ENCODE measurements at places on chromosomes 12 and 14.
A peak's percentile ranks its signal among the peaks of the same experiment; 100 is the strongest.

- no peak for DNase-seq
Observed at GRCh38 chr12:89384050-89384758, 31.9 kb upstream of the DUSP6 start.

GRCh38 chr12:1104088-1104800 lies 113.2 kb downstream of the ERC1 start:
- no peak for DNase-seq

DNA sequence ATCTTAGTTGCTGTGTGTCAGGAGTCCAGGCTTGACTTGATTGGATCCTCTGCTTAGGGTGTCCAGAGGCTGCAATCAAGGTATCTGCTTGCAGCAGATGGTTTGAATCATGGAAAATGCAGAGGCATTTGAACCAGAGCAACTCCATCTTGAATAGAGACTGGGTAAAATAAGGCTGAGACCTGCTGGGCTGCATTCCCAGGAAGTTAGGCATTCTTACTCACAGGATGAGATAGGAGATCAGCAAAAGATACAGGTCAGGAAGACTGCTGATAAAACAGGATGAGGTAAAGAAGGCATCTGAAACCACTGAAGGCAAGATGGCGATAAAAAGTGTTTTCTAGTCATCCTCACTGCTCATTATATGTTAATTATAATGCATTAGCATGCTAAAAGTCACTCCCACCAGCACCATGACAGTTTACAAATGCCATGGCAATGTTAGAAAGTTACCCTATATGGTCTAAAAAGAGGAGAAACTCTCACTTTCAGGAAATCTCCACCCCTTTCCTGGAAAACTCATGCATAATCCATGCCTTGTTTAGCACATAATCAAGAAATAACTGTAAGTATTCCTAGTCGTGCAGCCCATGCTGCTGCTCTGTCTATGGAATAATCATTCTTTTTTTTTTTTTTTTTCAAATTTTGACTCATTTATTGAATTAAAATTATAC lies 218.3 kb upstream of the CPNE8 start:
- DNase-seq = no peak

GRCh38 chr14:74459289-74459946 lies 33.4 kb upstream of the SYNDIG1L start:
- DNase-seq = peak; percentile 50

DNA sequence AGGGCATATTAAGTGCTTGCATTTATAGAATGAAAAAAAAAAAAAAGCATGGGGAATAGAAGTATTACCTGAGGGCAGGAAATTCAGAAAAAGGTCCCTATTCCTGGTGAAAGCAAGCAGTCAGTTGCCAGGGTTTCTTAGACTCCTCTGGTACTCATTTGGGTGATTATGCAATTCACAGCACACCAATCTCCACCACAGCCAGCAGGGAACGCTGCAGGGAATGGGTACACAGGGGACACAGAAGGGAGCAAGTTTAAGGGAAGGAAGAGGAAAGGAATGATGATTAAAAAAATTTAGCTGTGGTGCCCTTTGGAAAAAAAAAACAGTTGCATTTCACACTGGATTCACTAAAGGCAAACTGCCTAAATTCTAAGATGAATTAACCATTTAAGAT lies 14.2 kb downstream of the BLTP3B start:
- no peak for DNase-seq

DNA sequence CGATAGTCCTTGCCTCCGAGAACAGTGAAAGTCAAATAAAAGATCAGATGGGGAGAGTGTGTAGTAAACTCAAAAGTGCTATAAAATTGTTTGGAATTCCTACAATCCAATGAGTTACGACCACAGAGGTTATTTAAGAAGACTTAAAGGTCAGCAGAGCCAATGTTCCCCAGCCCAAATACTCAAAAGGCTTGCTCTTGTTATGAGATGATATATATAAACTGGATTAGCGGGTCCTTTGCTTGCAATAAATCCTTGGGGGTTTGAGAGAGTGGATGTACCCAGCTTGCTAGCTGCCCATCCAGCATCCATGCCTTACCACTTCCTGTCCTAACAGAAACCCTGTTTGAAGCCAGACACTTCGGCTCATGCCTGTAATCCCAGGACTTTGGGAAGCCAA lies 29.0 kb upstream of the MED13L start:
- no peak for DNase-seq

DNA sequence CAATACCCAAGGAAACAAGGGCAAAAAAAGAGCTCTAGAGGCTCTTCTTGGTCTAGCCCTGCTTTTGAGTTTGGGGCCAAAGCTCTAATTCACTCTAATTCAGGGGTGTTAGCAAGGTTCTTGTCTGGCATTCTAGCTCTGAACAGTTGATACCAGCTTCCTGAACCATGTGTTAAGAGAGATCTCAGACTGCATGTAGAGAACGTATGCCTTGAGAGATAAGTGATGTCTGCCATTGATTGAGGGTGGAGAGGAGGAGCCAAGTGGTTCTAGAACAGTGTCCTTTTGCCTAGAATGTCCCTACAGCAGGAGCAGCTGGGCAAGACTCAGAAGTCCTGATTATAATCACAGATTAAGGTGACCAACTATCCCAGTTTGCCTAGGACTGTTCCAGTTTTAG lies 18.2 kb upstream of the POC1B start:
- DNase-seq = no peak

DNA sequence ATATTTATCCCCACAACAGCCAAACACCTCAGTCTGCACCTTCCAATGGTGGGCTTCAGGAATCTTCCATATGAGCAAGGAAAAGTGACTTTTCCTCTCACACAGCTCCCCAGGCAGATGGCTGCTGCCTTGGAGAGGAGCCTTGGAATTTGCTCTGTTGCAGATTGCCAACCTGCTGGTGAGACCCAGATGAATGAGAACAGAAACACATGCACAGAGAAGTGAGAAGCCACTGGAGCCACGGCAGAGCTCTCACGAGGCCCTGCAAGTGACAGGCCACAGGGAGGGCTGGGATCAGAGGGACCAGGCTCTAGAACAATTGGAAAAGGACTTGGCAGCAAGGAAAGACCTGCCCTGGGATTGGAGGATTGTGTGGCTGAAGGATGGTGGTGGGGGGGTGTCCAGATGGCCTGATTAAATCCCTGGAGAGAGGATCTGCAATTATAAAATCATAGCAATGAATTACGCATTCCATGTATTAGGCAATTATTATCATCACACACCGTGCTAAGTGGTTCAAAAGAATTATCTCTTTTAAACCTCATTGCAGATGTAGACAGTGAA lies 84.9 kb upstream of the PWP1 start:
- no peak for DNase-seq

DNA sequence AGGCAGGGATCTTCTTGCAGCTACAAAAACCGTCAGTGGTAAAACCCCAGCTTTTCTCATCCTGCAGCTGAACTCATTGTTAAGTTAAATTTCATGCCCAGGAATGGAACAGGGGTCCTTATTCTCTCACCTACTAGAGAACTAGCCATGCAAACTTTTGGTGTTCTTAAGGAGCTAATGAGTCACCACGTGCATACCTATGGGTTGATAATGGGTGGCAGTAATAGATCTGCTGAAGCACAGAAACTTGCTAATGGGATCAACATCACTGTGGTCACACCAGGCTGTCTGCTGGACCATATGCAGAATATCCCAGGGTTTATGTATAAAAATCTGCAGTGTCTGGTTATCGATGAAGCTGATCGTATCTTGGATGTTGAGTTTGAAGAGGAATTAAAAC lies 68.9 kb downstream of the DCAF5 start:
- DNase-seq = no peak

DNA sequence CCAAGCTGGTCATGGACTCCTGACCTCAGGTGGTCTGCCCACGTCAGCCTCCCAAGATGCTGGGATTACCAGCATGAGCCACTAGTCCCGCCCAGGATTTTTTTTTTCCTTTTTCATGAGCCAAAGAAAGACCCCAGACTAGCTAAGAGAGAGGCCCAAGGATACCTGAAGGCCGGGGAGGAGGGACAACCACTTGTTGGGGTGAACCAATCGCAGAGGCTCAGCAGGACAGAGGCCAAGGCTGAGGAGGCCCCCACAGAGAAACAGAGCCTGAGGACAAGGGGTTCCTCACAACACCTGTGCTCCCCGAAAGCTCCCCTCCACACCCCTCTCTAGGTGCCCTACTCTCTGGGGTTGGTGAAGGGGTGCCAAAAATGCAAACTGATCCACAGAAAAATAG lies 1.0 kb upstream of the SERPINA3 start:
- DNase-seq = no peak

- DNase-seq = no peak
Observed at GRCh38 chr12:93003531-93004239, 74.6 kb upstream of the EEA1 start.

GRCh38 chr14:75709207-75709812 lies 48.3 kb downstream of the TTLL5 start:
- DNase-seq = peak; percentile 67

DNA sequence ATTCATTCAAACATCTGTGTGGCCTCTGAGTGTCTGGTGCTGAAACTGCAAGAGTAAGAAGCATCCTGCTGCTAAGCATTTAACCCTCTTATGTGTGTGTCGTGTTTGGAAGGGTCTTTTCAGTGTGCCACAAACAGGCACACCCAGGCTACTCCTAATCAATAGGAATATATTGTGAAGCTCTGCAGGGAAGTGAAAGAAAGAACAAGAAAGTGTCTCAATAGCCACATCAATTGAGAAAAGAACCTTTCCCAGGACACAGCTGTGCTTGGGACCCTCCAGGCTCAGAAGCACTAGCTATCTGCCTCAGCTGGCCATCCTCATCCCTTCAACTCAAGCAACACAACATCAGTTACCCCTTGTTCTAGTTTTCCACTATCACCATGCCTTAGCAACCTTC lies 13.4 kb upstream of the KRAS start:
- DNase-seq = no peak

GRCh38 chr12:114340231-114340630 lies 65.7 kb downstream of the TBX5 start:
- DNase-seq = no peak

- DNase-seq = no peak
Observed at GRCh38 chr14:59919570-59920377, at the start of gene LRRC9. Gene LRRC9 (plus strand): TSS chr14:59920144.

- no peak for DNase-seq
Observed at GRCh38 chr12:19150273-19150900, 20.9 kb downstream of the PLEKHA5 start.

DNA sequence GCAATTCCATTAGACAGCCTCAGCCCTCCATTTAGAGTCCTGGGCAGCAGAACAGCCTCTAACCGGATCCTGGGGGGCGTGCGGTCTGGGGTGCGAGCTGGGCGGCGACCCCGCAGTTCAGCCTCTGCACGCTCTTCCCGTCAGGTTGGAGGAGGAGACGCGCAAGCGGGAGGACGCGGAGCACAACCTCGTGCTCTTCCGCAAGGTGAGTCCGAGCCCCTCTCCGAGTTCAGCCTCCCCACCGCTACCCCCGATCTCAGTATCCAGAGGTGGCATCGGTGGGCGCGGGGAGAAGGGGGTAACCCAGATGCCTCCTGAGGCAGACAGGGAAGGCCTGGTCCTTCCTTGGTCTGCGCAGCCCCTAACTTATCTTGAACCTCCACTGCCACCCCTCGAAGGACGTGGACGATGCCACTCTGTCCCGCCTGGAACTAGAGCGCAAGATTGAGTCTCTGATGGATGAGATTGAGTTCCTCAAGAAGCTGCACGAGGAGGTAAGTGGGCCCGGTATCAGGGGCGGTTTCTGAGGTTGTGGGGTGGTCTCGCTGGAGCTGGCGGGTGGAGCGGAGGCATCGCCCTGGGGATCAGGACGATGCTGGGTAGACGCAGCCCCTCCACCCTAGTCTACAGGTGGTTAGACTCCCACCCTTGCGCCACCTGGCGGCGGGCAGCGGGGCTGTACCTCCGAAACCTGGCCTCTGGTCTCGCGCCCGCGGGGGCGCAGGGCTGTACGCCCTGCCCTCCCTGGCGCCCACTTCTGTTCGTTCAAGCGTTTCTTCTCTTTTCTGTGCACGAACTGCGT lies 1.3 kb downstream of the PRPH start:
- DNase-seq = peak; percentile 92

GRCh38 chr12:116520801-116521471 lies 38.2 kb upstream of the MAP1LC3B2 start:
- DNase-seq = no peak

GRCh38 chr12:27193106-27193505 lies 51.0 kb upstream of the STK38L start:
- DNase-seq = no peak

- no peak for DNase-seq
Observed at GRCh38 chr14:32358781-32359180, 29.7 kb downstream of the AKAP6 start.

GRCh38 chr14:36604757-36605505 lies 22.5 kb upstream of the NKX2-8 start:
- peak; percentile 64 for DNase-seq

DNA sequence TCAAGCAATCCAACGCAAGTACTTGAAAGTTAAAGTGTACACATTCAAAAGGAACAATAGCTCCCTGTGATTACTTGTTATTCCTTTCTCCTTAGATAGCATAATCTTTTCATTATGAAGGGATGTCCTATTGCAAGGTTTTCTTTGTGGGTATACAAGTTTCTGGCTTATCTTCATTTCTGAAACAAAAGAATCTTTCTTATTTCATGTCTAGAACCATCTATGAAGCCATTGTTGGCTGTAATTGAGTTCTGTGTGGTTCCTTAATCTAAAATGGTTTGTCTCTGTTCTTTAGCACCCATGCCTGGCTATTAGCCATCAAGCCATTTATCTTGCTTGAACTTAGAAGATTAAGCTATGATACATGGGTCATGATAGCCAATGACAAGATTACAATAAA lies 95.0 kb downstream of the VEZT start:
- no peak for DNase-seq

DNA sequence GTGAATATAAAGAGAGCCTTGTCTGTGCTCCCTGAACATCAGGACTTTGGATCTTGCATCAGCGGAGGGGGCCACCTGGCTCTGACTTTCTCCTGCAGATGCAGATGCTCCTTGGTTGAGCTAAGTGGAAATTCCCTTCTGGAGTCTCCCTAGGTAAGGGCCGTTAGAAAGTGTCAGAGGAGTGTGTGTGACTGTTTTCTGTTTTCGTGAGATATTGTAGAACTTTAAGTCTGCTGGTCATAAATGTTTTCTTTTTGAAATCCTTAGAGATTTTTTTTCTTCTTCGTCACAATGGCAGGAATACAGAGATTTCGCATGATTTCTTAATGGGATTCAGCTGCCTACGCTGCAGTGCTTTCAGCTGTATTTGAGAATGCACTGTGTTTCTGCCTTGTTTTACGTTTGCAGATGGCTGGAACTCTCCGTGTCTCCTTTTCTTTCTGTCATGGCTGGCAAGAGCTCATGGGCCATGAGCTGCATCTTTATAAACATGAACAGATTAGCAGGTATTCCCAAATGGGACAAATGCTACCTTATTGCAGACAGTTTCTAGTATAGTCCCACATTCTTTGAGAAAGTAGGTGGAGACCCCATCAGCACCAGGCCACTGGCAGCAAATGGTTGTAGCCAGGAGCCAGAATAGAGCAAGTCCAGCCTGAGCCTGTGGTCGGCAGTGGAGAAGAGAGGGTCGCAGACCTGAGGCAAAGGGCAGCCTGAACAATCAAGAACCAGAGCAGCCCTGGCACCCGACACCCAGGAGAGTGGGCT lies 76.2 kb upstream of the FRMD6 start:
- DNase-seq = no peak

- no peak for DNase-seq
Observed at GRCh38 chr14:99794151-99794780, 1.1 kb downstream of the EML1 start.
